Effector memory CD8-positive, alpha-beta T cell (primary cell): ENCODE measurements at places on chromosomes 7 and 10.

DNA sequence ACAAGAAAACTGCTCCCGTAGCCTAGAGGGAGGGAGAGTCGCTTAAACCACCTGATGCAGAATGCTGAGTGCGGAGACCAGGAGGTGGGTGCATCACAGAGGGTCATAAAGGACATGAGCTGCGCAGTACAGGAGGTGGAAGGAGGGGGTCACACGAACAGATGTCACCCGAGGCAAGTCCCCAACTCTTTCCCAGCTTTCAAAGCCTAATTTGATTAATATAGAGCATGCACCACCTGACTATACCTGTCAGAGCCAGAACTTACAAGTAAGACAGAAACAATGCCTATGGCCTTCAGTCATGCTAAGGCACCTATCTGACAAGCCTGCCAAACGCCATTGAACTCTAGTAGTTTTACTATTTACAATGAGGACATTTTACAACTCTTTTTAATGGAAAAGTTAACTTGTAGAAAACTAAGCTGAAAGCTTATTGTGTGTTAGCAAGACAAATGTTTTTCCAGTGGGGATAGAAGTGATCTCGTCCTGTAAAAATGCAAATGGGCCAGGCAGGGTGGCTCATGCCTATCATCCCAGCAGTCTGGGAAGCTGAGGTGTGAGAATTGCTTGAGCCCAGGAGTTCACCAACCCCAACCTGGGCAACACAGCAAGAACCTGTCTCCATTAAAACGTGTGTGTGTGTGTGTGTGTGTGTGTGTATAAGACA, 1.1 kb upstream of the VOPP1 start:
- no peak for DNase-seq

GRCh38 chr7:101927802-101928201, 110.4 kb downstream of the CUX1 start:
- DNase-seq, result no peak

GRCh38 chr10:116918583-116918982, 69.3 kb downstream of the ENO4 start:
- no peak for DNase-seq

DNA sequence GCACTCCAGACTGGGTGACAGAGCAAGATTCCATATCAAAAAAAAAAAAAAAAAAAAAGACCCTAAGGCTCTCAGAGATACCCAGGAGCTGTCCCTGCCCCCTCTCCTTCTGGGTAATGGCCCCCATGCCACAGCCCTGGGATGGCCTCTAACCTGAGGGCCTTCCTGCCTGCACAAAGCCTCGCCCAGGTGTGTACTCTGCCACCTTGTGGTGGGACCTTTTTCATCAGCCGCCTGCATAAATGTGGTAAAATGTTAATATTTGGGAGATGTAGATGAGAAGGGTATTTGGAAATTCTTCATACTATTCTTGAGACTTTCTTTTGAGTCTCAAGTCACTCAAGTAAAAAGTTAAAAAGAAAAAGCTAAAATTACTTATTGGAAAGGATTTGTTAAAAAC, 46.3 kb upstream of the RNF216 start:
- peak; percentile 29 for DNase-seq

GRCh38 chr10:60717852-60718251, 60.4 kb upstream of the CDK1 start:
- DNase-seq, result no peak

DNA sequence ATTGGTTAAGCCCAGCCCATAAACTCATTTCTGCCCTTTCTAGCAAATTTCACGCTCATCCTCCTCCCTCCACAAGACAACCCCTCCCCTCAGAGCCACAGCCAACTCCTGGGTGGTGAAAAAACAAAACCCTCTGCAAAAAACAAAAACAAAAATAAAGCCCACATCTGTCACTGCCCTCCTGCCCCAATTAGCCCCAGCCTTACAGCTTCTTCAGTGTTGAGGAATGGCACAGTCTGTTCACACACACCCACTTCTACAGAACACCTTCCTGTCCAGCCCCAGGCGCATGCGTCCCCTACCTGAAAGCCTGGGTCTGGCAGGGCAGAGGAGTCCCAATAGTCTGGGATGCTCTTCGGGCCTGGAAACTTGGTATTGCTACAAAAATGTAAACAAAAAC, 34.4 kb downstream of the PARP12 start:
- no peak for DNase-seq
